ENCODE measurements at places on chromosomes 1 and 21.

GRCh38 chr1:217911908-217912307, 280.8 kb downstream of the SPATA17 start:
- DNase-seq = no peak

GRCh38 chr1:3956527-3957170, 56.6 kb upstream of the C1orf174 start:
- peak; percentile 47 for DNase-seq

DNA sequence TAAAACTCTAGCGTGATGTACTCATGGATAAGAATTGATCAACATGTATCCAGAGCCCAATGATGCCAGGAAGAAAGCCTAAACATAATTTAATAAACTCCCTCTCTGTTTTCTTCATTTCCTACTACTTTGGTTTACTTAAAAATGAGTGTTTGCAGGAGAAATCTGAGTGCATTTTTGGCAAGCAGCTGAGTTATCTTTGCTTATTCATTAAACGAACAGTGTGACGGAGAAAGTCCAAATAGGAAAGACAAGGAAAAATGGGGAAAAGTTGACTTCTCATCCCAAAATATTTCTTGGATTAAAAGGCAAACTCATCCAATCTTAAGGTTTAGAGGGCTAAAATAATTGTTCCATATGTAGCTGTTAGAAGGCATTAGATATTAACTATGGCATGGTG, 496.7 kb downstream of the SMYD3 start:
- DNase-seq = no peak

DNA sequence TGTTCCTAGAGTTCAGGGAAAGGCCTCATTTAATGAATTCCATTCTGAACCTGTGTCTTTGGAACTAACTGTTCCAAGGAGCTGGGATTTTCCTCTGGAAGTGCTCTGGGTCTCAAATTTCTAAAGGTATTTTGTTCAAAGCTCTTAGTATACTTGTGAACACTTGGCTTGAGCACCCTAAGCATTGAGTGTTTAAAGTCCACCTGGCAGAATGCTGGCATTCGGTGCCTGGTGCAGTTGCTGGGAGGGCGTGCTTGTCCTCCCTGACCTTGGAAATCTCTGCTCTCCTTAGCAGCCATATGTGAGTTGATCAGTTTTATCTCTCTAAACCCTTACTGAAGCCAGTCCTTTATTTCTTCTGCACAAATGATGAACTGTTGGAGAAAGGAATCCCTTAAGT, 3.0 kb downstream of the MTARC2 start:
- DNase-seq = no peak

DNA sequence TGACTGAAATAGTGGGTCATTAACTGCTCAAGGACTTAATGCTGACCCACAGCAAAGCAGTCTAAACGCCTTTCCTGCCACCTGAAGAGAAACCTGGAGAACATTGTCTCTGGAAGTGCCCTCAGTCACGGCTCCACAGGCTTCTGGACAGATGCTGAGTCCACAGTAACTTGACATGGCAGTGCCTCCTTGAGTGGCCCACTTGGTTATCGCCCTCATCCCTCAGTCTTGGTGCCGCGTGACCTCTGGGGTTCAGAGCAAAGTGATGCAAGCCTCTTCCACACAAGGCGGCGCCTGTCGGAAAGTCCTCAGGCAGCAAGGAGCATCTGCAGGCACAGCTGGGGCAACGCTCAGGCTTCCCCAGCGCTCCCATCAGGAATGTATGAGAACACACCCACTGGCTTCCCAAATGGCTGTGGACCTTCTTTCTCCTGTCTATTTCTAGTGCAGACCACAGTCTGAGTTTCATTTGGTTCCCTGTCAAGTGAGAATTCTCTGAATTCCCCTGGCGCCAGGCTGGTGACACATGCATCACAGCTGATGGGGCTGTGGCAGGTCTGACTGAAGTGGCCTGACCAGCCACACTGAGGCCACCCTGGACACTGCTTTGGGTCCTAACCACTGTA, 13.0 kb upstream of the ANGPTL7 start:
- no peak for DNase-seq

DNA sequence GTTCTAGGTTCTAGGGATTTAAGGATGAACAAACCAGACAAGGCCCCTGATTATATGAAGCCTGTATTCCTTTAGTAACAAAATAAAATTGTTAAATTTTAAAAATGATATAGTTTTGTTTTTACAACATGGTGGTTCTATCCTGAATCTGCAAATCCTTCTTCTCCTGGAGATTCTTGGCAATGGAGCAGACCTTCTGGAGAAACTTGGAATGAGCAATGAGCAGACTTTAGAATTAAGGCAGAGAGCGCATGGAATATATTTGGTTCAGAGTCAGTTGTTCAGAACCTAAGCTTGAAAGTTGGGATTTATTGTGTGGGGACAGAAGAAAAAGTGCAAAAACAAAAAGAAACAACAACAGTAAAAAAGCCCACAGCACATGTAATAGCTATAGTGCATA, 381.1 kb downstream of the ADGRL2 start:
- DNase-seq = no peak

DNA sequence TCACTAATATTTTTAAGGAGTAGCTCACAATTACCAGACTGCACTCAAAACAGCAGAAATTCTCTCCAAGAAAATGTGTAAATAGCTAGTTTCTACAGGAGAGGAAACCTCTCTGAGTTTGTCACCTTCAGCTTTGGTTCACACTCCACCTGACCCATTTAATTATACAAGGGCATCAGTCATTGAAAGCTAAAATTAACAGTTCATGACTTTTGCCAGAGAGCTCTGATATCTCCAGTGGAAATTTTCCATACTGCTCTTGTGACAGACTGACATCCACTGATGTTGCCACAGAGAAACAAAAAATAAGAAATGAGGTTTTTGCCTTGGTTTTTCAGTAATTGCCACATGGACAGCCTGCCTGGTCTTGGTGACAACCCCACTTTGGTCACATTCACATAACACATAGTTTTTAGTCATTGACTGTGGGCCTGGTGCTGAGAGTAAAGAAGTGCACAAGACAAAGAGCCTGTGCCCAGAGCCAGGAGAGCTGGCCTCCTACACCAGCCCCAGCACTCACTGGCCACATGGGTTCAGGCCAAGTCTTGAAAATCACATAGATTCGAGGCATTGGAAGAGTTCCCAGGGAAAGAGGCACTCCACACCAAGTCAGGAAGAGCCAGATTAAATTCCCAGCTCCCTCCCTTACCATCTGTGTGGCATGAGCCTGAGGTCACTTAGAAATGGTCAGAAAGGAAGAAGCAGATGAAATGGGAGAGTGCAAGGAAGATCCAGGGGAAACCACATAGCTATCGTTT, 13.8 kb upstream of the SIM2 start:
- DNase-seq = no peak

DNA sequence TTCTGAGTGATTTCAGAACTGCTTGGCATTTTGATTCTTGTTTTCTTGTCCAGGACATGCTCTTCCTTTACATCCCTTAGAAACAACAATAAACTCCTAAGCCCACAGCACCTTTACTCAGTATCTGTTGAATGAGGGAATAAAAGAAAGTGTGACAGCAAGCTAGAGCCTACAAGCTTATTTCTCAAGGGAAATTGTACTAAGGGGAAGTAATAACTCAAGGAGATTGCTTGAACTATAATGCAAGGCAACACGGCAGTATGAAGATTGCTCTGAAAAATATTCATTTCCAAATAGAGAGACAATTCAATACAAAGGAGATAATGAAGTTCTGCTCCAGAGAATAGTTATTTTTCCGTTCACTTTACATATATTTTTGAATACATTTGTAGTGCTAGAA, 6.5 kb downstream of the OR6P1 start:
- DNase-seq = peak; percentile 22

DNA sequence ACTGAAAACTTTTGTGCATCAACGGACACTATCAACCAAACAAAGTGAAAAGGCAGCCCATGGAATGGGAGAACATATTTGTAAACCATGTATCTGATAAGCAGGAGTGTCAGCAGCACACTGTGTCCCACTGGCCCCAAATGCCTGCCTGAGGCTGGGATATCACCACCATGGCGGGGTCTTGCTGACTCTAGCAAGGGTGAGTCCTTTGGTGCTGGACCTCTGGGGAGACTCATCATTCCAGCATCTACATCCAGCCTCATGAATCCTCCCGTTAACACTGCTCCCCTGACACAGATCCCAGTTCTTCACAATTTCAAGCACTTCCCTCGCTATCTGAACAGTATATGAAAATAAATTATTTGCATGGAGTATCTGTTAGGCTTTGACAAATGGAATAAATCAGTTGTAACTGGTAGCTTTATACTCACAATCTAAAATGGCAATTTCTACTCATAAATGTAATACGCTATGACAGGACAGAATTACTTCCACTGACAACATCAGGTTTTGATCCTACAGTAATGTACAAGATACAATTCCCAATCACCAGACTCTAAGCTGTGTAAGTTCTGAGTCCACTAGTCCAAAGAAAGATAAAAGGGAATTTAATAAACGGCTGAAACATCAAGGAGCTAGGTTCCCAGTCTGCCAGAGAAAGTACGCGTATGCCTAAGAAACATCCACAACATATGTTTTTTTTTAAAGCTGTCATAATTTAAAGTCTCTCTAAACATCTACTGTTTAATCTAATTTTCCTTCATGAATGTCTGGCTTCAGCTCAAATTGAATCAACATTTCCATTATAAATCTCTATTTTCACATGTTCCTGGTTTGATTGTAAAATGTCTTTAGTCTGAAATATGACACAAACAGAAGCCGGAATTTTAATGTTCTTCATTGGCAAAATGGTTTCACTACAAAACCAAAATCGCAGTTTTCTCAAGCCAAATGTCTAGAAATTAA, 95.1 kb downstream of the SIPA1L2 start:
- DNase-seq = no peak

GRCh38 chr1:22447621-22448111, 4.0 kb upstream of the ZBTB40 start:
- no peak for DNase-seq

Measured in suppressor macrophage treated with lipopolysaccharide for 1 hour (primary cell).